Islet precursor cell (in vitro differentiated cells): ENCODE measurements at places on chromosomes 5 and 9.

- DNase-seq: no peak
Observed at GRCh38 chr9:30519756-30520155, 1864.7 kb upstream of the ACO1 start.

DNA sequence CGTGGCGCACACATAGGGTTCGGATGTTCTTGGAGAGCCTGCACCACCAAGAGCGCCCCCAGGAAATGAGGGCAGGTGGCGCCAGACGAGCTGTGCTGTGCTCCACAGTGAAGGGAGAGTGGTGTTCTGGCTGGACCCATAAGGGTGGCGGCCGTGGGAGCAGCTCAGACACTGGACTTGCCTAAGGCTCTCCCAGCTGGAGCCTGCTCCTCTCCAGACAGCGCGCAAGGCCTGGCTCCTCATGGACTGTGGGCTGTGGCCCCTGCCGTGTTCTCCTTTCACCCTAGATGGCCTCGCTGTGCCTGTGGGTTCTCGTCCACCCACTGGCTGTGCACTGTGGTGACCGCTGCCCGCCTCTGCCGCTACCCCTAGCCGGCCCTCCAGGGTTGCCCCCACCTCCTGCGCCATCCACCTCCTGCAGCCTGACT is 92.9 kb downstream of the EHMT1 start:
- DNase-seq: no peak

DNA sequence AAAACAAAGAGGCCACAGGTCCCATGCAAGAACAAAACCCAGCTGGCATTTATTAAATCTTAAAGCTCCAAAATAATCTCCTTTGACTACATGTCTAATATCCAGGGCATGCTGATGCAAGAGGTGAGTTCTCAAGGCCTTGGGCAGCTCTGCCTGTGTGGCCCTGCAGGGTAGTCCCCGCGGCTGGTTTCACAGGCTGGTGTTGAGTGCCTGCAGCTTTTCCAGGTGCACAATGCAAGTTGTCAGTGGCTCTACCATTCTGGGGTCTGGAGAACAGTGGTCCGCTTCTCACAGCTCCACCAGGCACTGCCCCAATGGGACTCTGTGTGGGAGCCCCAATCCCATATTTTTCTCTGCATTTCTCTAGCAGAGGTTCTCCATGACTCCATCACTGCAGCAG is 54.4 kb upstream of the HCN1 start:
- DNase-seq: no peak

DNA sequence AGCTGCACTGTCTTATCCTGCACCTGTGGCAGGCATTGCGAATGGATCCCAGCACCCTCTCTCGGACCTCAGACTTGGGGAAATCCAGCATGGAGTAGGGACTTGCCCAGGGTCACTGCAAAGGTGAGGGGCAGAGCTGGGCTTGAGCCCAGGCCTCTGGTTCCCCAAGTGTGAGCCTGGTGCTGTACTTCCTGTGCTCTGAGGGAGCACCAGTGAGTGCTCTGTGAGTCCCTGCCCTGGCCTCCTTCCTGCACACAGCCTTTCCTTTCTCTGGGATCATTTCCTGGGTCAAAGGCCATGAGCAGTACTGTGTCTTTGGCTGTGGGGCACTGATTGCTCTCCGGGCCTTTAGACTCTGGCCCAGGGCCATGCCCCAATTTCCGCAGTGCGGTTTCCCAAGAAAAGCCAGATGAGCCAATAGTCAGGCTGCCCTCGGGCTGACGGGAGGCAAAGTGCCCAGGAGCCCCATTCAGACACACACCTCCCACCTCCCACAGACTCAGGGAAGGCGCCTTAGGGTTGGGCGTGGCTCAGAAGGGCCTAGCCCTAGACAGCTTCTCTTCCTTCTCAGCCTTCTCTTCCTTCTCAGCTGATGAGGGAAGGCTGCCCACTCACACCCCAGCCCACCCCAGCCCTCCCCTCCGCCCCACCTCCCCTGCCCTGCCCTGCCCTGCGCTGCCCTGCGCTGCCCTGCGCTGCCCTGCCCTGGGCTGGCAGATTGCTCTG is 23.3 kb upstream of the TRIM14 start:
- DNase-seq: no peak

DNA sequence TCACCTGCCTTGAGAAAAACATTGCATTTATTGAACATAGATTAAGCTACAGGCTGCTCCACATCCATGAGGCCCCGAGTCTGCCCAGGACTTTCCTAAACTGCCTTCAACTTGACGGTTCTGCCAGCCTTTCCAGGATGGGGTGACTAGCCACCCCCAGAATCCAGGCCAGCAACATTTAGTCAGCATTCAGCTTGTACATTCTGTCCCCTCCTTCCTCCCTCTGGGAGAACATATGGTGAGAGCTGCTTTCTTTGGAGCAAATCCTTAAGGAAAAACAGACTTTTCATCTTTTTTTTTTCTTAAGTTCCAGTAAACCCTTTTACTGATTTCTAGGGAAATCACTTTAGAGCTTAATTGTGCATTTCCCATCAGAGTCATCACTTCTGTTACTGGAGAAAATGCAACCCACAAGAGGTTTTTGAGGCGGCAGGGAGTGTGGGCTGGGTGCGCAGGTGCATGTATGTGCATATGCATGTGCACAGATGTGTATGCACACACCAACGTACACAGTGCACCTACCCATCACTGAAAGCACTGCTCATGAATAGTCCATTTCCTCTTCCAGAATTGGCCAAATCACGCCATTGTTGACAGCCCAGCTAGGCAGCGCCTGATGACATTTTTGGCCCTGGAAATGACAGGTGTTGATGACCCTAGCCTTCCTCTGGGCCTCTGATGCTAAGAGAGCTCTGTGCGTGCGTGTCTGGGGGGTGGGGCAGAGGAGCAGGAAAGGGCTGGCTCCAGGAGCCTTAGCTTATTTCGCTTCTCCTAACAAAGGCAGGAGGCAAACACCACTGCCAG is 145.6 kb downstream of the HSD17B3 start:
- no peak for DNase-seq

DNA sequence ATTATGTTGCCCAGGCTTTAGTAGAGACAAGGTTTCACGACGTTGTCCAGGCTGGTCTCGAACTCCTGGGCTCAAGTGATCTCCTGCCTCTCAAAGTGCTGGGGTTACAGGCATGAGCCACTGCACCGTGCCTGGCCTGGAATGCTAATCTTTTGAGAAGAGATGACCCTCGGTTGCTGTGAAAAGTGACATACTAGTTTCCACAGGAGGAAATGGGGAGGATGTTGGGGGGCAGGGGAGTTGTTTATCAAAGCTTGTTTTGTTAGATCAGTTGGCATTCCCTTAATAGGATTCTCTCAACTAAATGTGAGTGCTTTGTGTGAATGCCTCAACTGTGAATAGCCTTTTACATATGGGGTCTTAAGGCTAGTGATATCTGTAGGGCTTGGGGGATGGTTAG is 16.4 kb upstream of the MATR3 start:
- no peak for DNase-seq

- DNase-seq: no peak
Observed at GRCh38 chr9:123073441-123073840, 40.0 kb downstream of the GPR21 start.

DNA sequence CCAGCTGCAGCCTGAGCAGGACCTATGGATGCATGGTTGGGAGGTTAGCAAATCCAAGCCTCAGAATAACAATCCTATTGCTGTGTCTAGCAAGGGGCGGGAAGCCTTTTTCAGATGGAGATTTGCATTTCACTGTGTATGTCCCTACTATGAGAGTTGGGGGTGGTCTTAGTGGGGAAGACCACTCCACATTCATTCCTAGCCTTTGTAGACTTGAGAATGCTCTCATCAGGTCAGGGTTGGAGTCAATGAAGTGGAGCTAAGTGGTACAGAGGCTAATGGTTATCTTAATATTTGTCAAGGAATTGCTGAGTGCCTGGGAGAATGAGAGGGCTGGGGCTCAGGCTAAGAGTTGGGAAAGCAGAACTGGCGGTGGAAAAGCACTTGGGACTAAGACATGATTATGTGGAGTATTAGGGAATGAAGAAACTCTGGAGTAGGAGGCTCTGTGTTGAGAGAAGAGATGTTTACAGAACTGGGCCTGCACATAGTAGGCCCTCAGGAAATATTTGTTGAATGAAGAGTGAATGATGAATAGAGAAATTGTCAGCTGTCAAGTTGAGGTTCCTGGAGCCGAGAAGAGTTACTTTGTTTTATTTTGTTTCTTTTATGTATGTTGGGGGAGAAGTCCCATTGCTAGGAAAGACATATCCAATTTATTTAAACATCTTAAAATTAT is 175.5 kb upstream of the SPRY4 start:
- DNase-seq: no peak
